ENCODE measurements at places on chromosomes 4 and X.

- no peak for DNase-seq
These were observed 484.4 kb upstream of the NR3C2 start for GRCh38 chr4:148926276-148927260.

DNA sequence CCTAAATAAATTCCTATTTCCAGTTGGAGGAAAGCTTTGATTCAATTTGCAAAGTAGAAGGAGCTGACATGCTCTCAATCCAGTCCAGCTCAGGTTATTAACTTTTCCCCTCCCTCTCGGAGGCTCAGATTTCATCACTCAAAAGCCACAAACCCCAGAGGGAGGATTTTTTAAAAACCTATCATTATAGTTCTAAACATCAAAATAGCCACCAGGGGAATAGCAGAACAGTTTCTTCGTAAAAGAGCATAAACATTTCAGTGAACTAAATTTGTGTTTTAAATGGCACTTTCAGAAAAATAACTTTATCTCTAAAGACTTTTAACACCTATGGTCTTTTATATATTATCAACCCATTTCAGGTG lies 8.8 kb downstream of the GPRIN3 start:
- no peak for DNase-seq

GRCh38 chr4:168852933-168853713 lies 156.9 kb downstream of the CBR4 start:
- no peak for DNase-seq

GRCh38 chr4:159003420-159004253 lies 99.2 kb upstream of the RAPGEF2 start:
- no peak for DNase-seq

DNA sequence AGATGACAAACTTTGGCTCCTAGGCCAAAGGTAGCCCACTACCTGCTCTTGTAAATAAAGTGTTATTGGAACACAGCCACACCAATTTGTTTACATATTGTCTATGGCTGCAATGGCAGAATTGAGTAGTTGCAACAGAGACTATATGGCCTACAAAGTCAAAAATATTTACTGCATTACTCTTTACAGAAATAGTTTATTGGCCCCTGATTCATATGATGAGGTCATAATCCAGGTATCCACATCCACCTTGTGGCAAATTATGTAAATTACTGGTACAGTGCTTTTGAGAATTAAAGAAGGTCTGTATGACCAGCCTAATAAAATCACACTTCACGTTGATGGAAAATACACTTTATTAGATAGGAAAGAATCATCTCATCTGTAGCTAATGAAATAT lies 337.0 kb upstream of the DDX53 start:
- DNase-seq, result no peak

- no peak for DNase-seq
These were observed 1381.6 kb upstream of the TENM3 start for GRCh38 chr4:180861651-180862050.

Measured in stimulated activated CD4-positive, alpha-beta T cell treated with anti-CD3 and anti-CD28 coated beads, Interleukin-15, amount 100 ng/mL, for 48 hours (primary cell).